ENCODE measurements at places on chromosomes 5 and 9.

- DNase-seq, result no peak
Measured at GRCh38 chr5:97297704-97298091, 114.7 kb upstream of the RIOK2 start.

DNA sequence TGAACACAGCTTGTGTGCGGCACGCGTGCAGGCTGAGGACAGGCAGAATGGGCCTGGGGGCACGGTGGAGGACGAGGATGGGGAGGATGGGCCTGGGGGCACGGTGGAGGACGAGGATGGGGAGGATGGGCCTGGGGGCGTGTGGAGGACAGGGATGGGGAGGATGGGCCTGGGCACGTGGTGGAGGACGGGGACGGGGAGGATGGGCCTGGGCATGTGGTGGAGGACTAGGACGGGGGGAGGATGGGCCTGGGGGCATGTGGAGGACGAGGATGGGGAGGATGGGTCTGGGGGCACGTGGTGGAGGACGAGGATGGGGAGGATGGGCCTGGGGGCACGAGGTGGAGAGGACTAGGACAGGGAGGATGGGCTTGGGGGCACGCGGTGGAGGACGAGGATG lies 22.0 kb downstream of the FBXW5 start:
- no peak for DNase-seq

GRCh38 chr5:132222649-132223038 lies 5.0 kb downstream of the P4HA2 start:
- no peak for DNase-seq

DNA sequence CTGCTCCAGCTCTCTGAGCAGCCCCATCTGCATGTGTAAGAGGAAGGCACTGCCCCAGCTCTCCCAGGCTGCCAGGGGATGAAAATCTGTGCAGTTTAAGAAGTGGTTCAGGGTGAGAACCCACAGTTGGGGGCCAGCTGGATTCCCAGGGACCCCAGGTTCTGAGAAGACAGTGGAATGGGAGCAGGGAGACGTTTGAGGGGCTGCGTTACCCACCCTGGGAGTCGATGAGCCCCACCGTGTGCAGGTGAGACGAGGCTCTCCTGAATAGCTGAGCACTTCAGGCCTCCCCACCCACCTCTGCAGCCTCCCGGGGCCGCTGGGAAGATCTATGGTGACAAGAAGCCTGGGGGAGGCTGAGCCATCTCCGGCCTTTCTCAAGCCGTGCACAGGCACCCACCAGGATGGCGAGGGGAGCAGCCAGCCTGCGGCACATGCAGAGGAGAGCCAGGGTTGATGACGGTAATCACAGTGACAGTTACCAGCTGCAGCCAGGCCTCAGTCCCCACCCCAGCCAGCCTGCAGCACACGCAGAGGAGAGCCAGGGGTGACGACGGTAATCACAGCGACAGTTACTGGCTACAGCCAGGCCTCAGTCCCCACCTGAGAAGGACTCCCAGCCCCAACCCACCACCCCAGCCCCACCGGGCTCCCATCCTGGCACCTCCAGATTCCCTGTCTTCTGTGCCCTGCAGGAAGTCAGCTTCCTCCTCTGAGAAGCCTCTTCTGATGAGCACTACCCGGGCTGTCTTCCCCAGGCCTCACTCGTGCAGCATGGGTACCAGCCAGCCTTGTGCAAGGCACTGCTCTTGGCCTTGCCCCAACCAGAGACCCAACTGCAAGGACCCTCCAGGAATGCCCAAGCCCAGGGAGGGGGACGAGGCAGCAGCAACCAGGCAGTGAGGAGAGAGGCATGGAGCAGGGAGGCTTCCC lies 150.8 kb upstream of the PPP1R26 start:
- no peak for DNase-seq

DNA sequence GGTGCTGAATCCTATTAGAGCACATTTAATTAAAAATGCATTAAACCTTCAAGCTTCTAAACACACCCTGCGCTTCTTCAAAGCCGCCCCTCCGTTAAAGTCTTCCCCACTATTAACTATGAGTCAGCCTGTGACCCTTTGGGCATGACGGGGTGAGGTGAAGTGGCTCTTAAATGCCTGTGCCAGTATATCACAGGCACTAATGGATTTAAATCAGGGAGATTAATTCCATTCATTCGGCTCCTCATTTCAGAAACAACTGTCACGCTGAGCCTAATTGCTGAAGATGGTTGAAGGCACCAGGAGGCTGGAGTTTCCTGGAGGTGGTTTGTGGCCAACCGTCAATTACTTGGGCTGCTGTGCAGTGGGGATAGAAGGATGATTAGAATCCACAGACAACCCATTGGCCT lies 192.6 kb upstream of the MSX2 start:
- no peak for DNase-seq

DNA sequence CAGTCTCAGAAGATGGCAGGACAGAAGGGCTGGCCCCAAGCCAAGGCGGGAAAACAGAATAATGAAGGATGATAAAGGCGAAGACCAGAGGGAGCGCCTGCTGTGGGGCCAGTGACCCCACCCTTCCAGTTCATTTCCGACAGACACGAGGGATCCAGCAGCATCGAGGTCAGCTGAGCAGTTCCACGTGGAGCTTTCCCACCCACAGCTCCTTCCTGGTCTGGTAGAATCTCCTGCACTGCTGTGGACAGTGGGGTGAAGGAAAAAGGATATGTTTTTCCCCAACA lies 265.9 kb upstream of the VLDLR start:
- DNase-seq, result no peak

- no peak for DNase-seq
Measured at GRCh38 chr9:134666208-134666607, 24.6 kb downstream of the COL5A1 start.

DNA sequence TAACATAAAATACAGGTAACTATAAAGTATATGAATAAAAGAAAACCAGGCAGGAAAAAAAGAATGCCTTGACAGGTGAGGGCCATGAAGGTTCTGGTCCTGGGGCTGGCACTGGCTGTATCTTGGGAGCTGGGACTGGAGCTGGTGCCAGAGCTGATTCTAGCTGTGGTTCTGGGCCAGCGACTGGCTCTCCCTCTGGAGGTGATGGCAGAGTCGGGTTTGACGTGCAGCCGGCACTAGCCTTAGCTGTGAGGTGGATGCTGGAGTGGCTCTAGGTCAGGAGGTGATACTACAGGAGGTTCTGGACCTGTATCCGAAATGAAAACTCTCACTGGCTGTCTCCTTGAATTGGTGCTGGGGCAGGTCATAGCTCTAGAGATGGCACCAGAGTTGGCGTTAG lies 22.3 kb downstream of the OBP2B start:
- no peak for DNase-seq

DNA sequence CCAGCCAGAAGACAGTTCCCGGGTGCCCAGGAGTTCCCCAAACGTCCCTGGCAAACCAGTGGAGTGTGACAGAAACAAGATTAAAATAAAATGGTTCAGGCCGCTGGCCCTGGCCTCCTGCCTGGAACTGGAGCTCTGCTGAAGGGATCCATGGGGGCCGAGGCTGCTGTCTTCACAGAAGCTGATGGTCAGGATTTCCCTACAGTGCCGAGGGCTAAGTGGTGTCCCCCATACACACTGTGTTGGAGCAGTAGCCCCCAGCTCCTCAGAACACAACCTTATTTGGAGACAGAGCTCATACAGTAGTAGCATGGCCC lies 55.9 kb downstream of the MRPL36 start:
- DNase-seq, result no peak

GRCh38 chr5:139386050-139386438 lies 2.9 kb upstream of the SLC23A1 start:
- no peak for DNase-seq

DNA sequence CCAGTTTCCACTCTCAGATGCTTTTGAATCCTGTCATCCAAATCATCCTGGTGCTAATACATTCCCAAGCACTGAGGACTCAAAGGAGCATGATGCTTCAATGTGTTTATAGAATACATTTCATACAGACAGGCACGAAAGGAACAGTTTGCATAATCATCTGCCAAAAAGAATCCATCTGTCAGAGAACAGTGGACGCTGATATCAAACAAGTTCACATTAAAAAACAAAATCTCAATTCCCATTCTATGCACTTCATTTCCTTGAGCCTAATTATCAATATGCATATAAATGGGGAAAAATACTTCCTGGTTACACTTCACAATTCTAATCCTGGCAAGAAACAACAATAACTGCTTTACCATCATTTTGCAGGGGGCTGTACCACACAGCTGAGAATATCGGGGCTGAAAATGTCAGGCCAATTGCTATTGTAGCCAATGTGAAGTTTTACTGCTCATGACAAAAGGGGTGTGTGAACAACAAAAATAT lies 125.5 kb upstream of the FAM174A start:
- no peak for DNase-seq

DNA sequence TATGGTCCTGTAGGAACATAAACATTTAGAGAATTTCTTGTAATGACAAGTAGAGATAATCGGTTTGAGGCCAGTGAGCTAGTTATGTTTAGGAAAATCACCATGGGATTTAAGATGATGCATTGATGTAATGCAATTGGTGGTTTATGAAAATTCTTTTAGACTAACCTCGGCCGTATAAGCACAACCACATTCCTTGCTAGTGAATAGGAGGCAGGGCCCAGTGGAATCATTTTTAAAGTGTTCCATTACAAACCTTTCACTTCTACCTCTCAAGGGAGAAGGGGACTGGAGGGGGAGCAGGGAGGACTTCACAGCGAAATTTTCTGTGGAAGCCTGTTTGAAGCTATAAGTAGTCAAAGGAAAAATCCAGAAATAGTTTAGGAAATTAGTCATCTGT lies 71.8 kb upstream of the NFIL3 start:
- no peak for DNase-seq

GRCh38 chr5:135437796-135438560 lies 9.2 kb downstream of the DCANP1 start:
- DNase-seq, result no peak

DNA sequence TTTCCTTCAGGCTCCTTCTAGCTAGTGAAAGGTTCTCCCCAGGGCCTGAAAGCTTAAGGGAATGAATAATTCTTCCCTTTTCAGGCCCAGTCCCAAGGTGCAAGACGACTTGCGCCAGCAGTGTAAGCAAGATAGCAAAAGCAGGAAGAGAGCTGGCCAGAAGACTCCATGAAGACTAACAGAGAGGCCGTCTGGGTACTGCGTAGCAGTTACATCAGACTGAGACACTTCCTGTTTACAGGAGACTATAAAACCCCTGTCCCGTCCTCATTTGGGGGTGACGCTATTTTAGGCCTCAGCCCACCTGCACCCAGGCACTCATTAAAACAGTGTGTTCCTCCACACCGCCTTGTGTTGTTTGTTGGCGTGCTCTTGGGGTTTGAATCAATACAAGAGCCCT lies 90.7 kb upstream of the MOCS2 start:
- DNase-seq, result no peak

DNA sequence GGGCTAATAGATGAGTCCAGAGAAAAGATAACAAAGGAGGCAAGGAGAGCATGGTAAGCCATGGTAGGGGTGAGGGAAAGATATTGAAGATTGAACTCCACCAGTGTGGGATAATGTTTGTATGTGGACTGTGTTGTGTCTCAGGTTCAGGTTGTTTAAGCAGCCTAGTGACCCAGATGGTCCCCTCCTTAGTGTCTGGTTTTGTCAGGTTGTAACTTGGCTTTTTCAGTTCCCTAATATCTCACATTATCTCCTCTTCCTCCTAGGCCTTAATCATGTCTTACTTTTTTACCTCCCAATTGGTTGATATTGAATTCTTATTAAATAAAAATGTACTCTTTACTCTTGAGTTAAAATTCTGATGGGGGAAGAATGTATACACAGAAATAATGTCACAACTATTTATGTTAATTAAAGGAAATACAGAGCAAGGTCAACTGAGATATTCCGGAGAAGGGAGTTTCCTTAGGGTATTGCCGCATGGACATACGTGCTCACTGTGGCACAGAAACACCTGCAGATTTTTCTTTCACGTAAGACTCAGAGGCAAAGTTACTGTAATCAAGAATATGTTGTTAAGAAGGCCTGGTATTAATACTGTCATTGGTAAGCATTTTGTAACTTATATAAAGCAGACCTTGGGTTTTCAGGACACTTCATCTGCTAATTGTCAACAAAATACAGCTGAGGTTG lies 23.4 kb upstream of the SH3GL2 start:
- DNase-seq, result no peak

DNA sequence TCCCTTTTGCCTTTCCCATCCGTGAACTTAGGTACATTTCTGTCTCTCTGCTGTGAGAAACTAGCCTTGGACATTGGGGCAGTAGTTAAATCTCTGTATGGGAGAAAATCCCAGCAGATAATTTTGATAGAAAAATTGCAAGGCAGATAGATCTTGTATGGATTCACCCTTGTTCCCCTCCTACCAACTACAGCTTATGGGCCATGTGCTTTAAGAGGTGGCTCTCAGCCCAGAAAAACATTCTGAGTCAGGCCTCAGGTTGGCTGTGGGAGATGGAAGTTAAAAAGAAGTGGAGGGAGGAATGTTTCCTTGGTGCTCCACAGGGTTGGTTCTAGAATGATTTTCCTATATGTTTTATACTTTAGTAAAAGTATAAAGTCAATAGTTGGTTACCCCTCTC lies 1.4 kb upstream of the KDM3B start:
- DNase-seq, result no peak

DNA sequence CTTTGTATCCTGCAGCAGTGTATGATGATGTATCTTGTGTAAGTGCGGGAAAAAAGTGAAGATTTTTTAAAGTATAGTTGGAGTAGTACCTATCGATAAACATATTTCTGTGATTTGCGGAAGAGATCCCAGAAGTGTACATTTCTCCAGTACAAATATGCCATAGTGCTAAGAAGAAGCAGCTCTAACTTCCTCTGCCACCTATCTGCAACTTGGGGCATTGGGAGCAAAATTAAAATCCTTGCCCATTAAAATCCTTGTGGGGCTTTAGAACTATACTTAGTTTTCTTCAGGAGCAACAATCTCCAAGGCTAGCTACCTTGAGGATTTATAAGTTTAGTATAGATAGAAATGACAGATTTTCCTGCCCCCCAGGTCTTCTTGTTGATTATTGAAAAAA lies 123.7 kb downstream of the VCAN start:
- DNase-seq, result no peak

- no peak for DNase-seq
Measured at GRCh38 chr5:175104677-175105076, 339.3 kb downstream of the DRD1 start.

DNA sequence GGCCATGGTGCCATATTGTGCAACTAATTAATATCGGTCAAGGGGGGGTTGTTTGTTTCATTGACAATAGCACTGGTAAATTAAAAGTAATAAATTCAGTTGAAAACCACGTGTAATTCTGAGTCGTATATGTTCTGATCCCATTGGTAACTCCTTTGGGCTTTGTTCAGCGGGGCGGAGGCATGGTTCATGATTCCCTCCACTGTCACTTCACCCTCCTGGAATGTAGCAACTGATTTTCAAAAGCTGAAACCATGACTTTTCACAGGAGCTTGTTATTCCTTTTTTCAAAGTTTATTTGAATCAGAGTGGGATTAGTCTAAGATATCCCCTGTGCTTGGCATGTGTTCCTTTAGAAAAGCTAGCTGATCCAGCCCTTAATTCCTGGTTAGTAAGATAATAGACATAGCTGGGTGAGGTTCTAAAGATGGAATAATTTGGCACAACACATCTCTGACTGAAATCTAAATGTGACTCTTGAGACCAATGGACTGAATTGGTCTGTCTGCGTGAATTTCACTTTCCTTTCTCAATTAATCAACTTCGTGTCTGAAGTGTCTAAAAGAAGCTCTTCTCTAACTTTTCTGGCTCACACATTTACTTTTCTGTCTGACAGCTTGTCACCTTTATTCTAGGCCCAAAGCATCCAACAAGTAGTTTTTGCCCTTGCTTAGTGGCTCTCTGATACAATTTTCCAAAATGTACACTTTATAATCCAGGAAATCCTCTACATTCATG lies 185.7 kb upstream of the VCAN start:
- DNase-seq, result no peak

Measured in activated naive CD4-positive, alpha-beta T cell (primary cell).